ENCODE measurements at places on chromosomes 4 and X.

GRCh38 chr4:83224502-83225197 lies 59.9 kb downstream of the COQ2 start:
- no peak for DNase-seq

DNA sequence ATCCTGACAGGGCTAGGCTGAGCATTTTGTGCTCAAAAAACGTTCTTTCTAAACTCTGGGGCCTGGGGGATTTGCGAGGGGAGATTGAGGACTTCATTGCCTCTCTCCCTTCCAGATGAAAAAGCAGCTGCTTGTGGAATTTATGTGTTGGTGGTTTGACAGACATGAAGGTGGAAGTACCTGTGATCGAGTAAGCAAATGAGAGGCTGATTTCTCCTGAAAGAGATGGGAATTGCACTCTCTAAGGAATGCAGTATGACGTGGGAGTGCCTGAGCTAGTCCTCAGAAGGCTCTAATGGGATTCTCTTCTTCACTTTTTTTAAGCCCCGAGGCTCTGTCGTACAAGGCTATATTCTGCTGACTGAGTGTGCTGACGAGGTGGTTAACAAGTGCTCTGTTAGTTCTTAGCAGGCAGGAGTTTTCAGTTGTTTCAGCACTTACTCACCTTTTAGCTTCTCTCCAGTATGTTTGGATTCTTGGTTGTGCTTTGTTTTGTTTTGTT lies 426.8 kb upstream of the CNKSR2 start:
- DNase-seq: no peak

DNA sequence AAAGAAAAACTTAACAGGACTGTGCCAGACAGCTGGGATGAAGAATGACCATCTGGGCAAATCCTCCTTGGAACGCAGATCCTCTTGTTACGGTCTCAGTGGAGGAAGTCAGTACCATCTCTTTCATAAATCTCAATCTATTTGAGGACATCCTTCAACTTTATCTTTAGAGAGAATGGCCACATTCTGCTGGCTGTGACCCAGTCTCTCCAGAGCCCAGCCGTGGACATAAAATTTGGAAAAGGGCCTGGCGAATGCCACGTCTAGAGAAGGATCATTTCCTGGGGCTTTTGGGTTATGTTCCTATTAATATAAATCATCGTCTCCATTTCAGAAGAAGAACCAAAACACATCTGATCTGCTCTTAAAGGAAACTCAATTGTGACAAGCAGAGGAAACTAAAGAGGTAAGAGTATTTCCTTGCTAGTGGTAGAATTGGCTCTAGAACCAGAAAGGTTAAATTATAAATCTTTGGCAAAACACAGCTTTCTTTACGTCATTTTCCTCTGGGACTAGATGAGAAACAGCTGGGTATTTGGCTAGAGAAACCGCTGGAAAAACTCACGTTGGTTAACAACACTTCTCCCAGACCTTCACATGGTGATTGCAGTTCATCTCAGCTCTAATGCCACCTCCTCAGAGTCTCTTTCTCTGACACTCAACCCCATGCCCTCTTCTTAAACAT lies 164.7 kb downstream of the CHIC2 start:
- no peak for DNase-seq

- DNase-seq: peak; percentile 9
These were observed at the start of gene RBM3 for GRCh38 chrX:48574270-48575266. RBM3 (plus strand) TSS chrX:48574484; CDS start chrX:48575181, 697 bp downstream.

DNA sequence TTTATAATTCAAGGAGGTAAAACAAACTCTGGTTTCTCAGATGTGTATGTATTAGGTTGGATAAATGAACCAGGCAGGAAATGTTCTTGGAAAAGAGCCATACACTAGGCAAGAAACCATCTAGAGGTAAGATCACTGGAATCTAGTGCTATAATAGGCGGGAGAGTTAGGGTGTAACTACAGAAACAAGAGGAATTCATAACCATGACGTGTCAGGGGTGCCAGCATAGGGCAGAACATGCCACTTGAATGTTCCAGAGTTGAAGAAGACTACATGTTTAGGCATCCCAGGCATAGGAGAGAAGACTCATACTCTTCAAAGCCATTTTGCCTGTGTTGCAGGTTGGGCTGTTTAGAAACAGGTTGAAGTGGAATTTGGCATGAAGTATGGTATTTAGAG lies 198.7 kb downstream of the CCNG2 start:
- DNase-seq: no peak

- no peak for DNase-seq
These were observed 227.9 kb upstream of the PITX2 start for GRCh38 chr4:110850461-110851442.

- DNase-seq: no peak
These were observed 143.2 kb downstream of the KIT start for GRCh38 chr4:54800831-54801530.

DNA sequence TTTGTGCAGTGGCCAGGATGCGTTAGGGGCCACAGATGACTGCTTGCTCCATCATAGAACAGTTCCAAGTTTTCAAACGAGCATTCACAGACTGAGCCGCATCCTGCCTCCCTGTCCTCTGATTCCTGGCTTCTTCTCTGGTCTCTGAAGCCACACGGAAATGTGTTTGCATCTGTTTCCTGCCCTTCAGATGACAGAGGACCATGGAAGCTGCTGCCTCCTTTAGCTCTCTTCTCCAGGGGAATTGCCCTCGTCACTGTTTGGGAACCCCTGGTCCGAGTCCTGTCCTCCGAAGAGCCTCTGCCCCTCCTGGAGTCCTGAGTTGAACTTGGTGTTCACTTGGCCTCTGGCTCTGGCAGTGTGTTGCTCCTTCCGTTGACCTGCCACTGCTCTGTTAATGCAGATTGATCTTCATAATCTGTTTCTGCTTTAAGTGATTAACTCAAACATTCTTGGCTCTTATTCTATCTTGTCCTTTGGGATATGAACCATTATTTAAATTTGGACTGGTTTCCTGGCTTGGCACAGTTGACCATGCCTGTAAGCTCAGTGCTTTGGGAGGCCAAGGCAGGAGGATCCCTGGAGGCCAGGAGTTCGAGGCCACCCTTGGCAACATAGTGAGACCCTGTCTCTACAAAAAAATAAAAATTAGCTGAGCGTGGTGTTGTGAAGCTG lies 96.0 kb downstream of the PTTG2 start:
- no peak for DNase-seq

- no peak for DNase-seq
These were observed 54.0 kb downstream of the SH3BGRL start for GRCh38 chrX:81255876-81256275.

DNA sequence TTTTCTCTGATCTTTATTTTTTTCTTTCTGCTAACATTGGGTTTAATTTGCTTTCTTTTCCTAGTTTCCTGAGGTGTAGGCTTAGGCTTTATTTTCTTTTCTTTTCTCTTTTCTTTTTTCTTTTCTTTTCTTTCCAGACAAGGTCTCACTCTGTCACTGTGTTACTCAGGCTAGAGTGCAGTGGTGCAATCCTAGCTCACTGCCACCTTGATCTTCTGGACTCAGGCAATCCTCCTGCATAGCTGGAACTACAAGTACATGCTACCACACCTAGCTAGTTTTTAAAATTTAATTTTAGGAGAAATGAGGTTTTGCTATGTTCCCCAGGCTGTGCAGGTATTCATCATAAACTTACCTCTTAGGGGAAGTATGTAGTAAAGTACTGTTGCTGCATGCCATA lies 197.8 kb upstream of the ANKRD50 start:
- no peak for DNase-seq

GRCh38 chr4:38328989-38329729 lies 334.8 kb upstream of the KLF3 start:
- no peak for DNase-seq

GRCh38 chrX:21740329-21741274 lies 17.3 kb downstream of the SMPX start:
- DNase-seq: no peak

DNA sequence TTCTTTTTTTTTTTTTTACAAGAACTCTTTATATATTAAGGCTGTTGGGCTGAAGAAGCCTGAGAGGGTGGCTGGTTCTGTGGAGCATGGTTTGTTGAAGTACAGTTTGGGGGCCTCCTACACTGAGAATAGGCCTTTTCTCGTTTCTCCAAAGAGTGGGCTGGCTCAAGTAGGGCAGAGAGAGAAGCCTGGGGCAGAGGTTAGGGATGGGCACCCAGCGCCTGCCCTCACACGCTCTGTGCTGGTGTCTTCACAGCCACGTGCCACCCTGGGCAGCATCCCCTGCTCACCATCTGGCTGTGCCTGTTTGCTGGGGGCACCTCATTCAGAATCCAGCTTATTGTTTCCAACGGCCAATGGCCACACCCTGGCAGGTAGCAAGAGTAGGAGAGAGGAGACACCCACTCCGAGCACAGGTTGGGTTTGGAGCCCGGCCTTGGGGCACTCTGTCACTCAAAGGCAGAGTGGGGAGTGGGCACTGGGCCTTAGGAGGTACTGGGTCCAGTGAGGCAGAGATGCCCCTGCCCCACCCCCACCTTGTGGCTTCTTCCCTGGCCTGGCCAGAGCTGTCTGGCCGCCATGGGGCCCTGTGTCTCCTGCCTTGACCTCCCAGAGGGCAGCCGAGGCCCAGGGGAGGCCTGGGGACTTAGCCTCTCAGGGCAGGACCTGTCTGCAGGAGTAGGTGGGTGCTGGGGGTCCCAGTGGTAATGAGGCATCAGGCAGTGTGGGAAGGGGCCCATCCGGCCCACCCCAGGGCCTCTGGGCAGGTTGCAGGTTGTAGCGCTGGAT lies 2.9 kb downstream of the MSANTD1 start:
- no peak for DNase-seq

DNA sequence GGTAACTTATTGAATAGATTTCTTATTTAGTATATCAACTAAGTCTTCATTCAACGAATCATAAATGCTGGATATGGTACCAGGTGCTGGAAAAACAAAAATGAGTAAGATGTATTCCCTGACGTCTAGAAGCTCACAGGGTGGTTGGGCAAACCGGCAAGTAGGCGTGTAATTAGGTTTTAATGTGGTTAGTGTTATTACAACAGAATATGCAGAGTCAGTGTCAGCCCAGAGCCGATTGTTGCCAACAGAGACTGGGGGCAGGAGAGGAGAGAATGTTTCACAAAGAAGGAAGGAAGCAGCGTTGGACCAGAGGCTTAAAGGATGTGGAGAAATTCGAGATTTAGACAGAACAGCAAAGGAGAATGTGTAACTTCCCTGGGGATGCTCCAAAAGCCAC lies 111.7 kb downstream of the TENM3 start:
- no peak for DNase-seq

DNA sequence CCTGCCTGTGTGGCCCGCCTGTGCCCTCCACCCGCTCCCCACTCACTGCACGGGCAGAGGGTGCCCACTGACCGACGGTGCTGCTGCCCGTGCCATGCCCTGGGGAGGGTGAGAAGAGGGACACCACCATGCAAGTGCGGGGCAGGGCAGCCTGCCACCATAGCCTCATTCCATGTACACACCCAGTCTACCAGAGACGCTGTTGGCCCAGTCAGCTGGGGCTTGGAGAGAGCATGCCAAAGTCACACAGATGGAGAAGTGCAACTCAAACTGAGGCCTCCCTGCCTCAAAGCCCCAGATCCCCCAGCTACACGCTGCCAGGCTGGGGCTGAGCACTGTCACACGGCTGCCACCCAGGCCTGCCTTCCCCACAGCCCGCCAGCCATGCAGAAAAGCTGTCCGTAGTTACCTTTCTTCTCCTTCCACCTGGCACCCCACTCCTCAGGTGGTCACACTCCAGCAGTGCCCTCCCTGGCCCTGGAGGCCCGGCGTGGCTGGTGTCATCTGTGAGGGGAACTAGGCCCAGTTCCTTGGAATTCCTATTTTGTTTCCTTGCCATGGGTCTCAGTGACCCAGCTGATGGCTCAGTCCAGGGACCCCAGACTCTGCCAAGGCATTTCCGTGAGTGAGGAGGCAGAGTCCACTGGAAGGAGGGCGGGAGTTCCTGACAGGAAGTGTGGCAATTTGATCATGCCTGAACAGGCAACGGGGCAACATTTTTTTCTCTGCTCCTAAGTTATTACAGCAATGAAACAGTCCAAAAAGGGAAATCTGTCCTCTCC lies at the start of gene SLC2A9:
SLC2A9 (minus strand) TSS at position 627 of the 782 bp plus-strand sequence; CDS start at position 559, 68 bp downstream.
- no peak for DNase-seq

DNA sequence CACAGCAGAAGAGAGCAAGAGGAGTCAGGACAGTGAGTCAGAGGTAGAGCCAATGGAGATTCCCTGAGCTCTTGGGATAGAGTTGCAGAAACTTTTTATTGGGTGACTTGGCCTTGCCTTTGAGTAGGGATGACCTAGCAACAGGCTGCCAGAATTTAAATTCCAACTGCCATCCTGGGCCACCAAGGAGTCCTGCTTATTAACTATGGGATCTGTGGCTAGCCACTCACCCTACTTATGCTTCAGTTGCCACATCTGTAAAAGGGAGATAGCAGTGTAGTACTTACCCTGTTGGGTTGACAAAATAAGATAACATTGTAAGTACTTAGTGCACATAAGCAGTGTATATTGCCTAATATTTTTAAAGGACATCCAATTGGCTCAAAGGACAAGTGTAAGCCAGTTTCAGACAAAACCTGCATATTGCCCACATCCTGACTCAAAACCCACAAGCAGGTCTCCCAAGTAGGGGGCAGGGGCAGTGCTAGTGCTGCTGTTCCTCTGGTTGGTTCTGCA lies 43.5 kb upstream of the TMEM164 start:
- DNase-seq: no peak

DNA sequence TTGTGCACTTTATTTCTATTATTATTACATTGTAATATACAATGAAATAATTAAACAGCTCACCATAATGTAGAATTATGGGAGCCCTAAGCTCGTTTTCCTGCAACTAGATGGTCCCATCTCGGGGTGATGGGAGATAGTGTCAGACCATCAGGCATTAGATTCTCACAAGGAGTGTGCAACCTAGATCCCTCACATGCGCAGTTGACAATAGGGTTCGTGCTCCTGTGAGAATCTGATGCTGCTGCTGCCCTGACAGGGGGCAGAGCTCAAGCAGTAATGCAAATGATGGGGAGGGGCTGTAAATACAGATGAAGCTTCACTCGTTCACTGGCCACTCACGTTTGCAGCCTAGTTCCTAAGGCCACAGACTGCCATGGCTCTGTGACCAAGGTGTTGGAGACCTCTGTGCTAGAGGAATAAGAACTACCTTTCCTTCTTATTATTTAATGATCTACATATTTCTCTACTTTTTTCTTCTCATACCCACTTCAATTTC lies 492.9 kb upstream of the INTU start:
- no peak for DNase-seq

GRCh38 chr4:168822481-168822880 lies 187.6 kb downstream of the CBR4 start:
- DNase-seq: no peak

GRCh38 chr4:41304221-41304620 lies 47.5 kb downstream of the UCHL1 start:
- no peak for DNase-seq

Data from cortex of kidney (tissue), 1 donor.